ENCODE measurements at places on chromosomes 5 and 9.
A peak's percentile ranks its signal among the peaks of the same experiment; 100 is the strongest.

DNA sequence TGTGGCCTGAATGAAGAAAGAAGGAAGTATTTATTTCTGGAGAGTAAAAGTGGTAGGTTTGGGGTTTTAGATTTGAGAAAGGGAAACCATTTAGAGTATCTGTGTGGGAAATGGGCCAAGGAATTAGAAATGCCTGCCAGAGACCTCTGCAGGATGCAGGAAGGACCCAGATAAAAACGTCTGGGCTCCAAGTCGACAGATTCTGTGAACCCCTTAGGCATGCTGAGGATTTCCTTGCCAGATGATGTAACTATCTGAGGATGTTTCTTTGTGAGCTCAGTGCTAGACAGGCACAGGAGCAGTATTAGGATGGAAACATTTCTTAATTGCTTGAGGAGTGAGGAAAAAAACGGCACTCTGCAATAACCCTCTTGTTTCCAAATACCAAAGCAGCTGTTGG, 251.8 kb upstream of the DMRT1 start:
- no peak for DNase-seq

- DNase-seq, result no peak
Measured at GRCh38 chr5:176624938-176625337, 5.4 kb downstream of the SNCB start.

GRCh38 chr5:174556756-174557155, 167.6 kb upstream of the MSX2 start:
- DNase-seq, result no peak

DNA sequence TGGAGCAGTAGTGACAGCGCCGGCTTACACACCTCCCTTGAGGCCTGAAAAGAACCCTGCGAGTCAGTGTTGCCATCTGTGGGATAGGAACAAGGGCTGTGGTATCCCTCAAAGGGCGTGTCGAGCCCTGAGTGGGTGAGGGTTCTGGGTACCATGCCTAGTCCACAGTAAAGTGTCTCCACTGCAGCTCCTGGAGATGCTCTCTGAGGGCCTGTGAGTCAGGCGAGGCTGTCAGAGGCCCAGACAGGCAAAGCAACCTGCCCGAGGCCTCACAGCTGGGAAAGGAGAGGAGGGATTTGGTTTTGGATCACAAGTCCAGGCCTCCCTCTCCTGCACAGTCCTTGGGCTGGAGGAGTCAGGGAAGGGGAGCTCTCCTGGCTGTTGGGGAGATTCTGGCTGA, 6.1 kb downstream of the PRRX2 start:
- DNase-seq, result no peak

- DNase-seq, result peak; percentile 63
Measured at GRCh38 chr9:89179895-89180734, 1.5 kb upstream of the SHC3 start.

GRCh38 chr5:154583671-154584177, 105.7 kb upstream of the HAND1 start:
- DNase-seq, result no peak
